ENCODE measurements at places on chromosomes 16 and 17. TPM values are rescaled to one million over a fixed set of nuclear protein-coding genes. Genes with fewer than 3 reads are reported as not detected.
A peak's percentile ranks its signal among the peaks of the same experiment; 100 is the strongest.

Gene HSD11B2
- 4.1 TPM for total RNA-seq

GRCh38 chr17:31132977-31133376 is 38.2 kb downstream of the NF1 start:
- H3K36me3 ChIP-seq: peaks cover 48% of the 10 kb centered on the region
- H3K4me3 ChIP-seq: no peak overlapping the region
- no peaks in the 10 kb centered on the region for H3K27me3 ChIP-seq
- no peak for DNase-seq
- H3K4me1 ChIP-seq: peaks cover 2% of the 10 kb centered on the region
- H3K27ac ChIP-seq: no peak overlapping the region

GRCh38 chr17:74742978-74743545 is 5.4 kb upstream of the NHERF1 start:
- H3K4me1 ChIP-seq: peaks cover 22% of the 10 kb centered on the region
- H3K27me3 ChIP-seq: peaks cover 26% of the 10 kb centered on the region
- H3K27ac ChIP-seq: no peak overlapping the region
- H3K36me3 ChIP-seq: no peaks in the 10 kb centered on the region
- no peak overlapping the region for H3K4me3 ChIP-seq
- DNase-seq: no peak

- no peaks in the 10 kb centered on the region for H3K4me1 ChIP-seq
- no peak for DNase-seq
- no peak overlapping the region for H3K4me3 ChIP-seq
- H3K27me3 ChIP-seq: no peaks in the 10 kb centered on the region
- H3K27ac ChIP-seq: no peak overlapping the region
- no peaks in the 10 kb centered on the region for H3K36me3 ChIP-seq
Measured at GRCh38 chr16:82990155-82990554, 363.4 kb downstream of the CDH13 start.

- H3K27ac ChIP-seq: no peak overlapping the region
- no peak overlapping the region for H3K4me3 ChIP-seq
- peaks cover 16% of the 10 kb centered on the region for H3K36me3 ChIP-seq
- no peak for DNase-seq
- H3K4me1 ChIP-seq: peaks cover 23% of the 10 kb centered on the region
- H3K27me3 ChIP-seq: no peaks in the 10 kb centered on the region
Measured at GRCh38 chr16:70746040-70746707, 54.8 kb downstream of the VAC14 start.

DNA sequence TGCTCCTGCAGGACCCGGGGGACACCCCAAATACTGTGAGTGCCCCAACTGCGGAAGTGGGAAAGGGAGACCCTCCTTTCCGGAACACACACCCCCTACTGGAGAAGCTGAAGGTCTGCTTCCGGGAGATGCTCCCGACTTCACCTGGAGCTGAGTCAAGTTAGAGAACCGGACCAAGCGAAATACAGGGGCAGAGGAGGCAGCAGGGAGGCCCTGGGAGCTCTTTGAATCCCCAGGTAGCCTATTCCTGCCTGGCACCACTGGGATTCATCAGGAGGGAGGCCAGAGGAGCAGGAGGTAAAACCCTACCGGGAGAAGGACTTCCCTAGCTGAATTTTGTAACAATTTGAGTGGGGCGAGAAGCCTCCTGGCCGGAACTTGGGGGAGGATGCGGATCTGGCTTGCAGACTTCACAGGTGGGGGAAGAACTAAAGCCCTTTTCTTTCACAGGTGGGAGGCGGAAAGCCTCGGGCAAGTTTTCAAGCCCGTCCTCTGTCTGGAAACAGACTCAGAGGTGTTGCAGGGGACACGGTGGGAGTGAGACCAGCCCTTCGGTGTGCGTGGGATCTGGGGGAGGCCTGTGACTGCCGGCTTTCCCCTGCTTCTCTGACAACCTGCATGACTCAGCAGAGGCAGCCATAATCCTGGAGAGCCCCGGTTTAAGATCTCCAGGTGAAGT is 22.4 kb upstream of the TEKT1 start:
- peaks cover 34% of the 10 kb centered on the region for H3K27me3 ChIP-seq
- peaks cover 13% of the 10 kb centered on the region for H3K36me3 ChIP-seq
- DNase-seq: peak; percentile 50
- peaks cover 10% of the 10 kb centered on the region for H3K4me1 ChIP-seq

DNA sequence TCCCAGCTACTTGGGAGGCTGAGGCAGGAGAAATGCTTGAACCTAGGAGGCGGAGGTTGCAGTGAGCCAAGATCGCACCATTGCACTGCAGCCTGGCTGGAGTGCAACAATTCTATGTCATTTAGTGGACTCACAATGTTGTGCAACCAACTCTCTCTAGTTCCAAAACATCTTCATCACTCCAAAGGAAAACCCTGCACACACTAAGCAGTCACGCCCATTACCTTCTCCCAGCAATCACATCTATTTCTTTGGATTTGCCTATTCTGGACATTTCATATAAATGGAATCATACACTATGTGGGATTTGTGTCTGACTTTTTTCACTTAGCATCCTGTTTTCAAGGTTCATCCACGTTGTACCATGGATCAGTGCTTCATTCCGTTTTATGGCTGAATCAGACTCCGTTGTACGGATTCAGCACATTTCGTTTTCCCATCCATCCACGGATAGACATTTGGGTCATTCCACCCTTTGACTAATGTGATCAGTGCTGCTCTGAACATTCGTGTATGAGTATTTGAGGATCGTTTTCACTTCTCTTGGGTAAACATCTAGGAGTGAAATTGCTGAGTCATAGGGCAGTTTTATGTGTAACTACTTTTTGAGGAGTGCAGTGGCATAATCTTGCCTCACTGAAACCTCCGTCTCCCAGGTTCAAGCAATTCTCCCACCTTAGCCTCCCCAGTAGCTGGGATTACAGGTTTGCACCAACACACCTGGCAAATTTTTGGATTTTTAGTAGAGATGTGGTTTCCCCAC is 45.4 kb upstream of the EMP2 start:
- no peak overlapping the region for H3K4me3 ChIP-seq
- no peaks in the 10 kb centered on the region for H3K27me3 ChIP-seq
- no peak overlapping the region for H3K27ac ChIP-seq
- peaks cover 2% of the 10 kb centered on the region for H3K36me3 ChIP-seq
- no peak for DNase-seq

Gene TP53TG3F
- total RNA-seq: not detected

DNA sequence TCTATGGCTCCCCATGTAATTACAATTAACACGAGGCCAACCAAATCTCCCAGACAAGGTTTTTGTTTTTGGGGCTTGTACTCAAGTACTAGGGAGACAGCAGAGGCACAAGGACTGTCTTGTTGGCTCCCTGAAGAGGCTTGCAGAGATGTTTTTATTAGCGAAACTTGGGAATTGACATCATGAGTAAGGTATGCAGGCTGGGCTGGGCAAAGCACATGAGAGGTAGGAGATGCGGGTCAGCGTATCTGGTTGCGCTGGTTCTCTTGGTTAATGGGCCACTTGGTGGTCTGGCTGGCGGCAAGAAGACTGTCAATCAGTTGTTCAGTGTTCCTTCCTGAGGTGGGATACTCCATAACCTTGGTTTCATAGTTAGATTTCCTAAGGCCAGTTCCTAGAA is 28.9 kb downstream of the LCMT1 start:
- H3K4me1 ChIP-seq: peaks cover 5% of the 10 kb centered on the region
- peaks cover 26% of the 10 kb centered on the region for H3K36me3 ChIP-seq
- no peak for DNase-seq
- no peaks in the 10 kb centered on the region for H3K27me3 ChIP-seq

DNA sequence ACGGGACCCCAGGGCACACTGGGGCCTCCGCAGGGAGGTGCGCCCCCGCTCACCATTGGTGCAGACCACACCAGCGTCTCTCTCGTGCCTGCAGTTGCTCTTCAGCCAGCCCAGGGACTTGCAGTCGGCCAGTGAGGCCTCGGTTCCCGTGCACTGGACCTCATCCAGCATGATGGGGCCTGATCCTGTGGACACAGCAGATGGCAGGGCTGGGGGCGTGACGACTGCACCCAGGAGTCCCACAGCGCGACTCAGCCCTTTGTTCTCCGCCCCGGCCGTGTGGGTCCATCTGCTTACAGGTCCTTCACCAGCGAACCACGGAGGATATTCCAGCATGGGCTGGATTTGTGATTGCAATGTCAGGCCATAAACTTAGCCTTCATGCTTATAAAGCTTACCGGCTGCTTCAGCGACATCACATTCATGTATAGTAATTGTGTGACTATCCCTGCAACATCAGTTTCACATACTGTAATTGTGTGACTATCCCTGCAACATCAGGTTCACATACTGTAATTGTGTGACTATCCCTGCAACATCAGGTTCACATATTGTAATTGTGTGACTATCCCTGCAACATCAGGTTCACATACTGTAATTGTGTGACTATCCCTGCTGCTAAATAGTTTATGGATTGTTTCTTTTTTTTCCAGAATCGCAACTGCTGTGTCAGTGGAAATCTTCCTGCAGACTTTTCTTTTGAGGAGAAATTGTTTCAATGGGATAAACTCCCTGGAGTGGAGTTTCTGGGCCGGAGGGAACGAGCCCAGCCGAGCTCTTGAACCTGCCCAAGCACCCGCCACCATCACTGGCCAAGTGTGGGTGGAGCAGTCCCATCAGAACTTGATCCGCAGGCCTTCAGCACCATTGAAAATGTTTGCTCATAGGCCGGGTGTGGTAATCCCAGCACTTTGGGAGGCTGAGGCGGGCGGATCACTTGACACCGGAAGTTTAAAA is 4.8 kb downstream of the LGALS3BP start:
- peak overlapping the region; percentile 5 for H3K4me3 ChIP-seq
- no peak for DNase-seq
- H3K27me3 ChIP-seq: no peaks in the 10 kb centered on the region
- peaks cover 6% of the 10 kb centered on the region for H3K36me3 ChIP-seq
- peaks cover 51% of the 10 kb centered on the region for H3K4me1 ChIP-seq
- H3K27ac ChIP-seq: peak overlapping the region; percentile 91

- H3K36me3 ChIP-seq: no peaks in the 10 kb centered on the region
- H3K27ac ChIP-seq: no peak overlapping the region
- peaks cover 10% of the 10 kb centered on the region for H3K27me3 ChIP-seq
- DNase-seq: no peak
Measured at GRCh38 chr17:43327834-43328420, 70.9 kb upstream of the ARL4D start.

DNA sequence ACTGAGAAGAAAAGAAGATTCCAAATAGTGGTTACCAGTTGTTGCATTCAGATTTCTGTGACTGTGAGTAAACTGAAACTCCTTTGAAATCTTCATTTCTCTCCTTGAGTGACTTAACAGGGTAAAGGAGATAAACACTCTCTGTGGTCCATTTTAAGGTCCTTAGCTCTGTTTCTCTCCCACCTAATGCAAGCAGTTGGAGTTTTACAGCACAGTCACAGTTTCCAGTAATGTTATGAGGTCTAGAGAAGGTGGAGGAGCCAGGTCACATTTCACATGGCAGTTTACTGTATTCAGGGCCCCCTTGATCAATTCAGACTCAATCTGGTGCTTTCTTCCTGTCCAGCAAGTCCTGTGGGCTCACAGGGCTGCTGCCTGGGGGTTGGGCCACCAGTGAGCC is 32.2 kb upstream of the SLC12A3 start:
- H3K27ac ChIP-seq: no peak overlapping the region
- H3K4me1 ChIP-seq: peaks cover 16% of the 10 kb centered on the region
- no peak for DNase-seq
- H3K27me3 ChIP-seq: no peaks in the 10 kb centered on the region

GRCh38 chr17:2170023-2170422 is 115.1 kb downstream of the HIC1 start:
- peaks cover 56% of the 10 kb centered on the region for H3K4me1 ChIP-seq
- DNase-seq: no peak
- H3K36me3 ChIP-seq: peaks cover 15% of the 10 kb centered on the region
- no peaks in the 10 kb centered on the region for H3K27me3 ChIP-seq
- no peak overlapping the region for H3K4me3 ChIP-seq

DNA sequence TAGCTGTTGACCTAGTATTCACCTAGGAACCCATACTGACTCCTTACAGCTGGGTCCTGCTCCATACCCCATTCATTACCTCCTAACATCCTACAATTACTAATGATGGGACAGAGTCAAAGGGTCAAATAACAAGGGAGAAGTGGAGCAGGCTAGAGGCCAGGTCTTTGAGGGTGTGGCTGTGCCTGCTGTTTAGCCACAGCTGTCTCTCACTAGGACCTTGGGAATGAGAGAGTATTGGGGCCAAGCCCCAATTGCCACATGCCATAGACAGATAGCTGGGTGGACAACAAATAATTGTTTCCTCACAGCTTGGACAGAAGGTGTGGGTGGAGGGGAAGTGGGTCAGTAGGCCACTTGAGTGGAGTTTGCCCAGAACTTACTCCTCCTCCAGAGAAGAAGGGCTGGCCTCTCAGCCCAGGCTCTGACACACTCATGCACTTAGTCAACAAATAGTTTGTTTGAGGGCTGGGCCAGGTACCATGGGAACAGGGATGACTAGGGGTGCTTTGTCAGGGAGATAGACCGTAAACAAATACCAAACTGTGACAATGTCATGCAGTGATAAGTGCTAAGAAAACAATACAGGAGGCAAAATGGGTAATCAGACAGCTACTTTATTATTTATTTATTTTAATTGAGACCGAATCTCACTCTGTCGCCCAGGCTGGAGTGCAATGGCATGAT is 10.2 kb upstream of the CENPT start:
- peak overlapping the region; percentile 58 for H3K27ac ChIP-seq
- peaks cover 8% of the 10 kb centered on the region for H3K36me3 ChIP-seq
- no peaks in the 10 kb centered on the region for H3K27me3 ChIP-seq
- no peak overlapping the region for H3K4me3 ChIP-seq
- DNase-seq: no peak
- peaks cover 10% of the 10 kb centered on the region for H3K4me1 ChIP-seq

Gene NTN3
- 17.5 TPM for total RNA-seq

DNA sequence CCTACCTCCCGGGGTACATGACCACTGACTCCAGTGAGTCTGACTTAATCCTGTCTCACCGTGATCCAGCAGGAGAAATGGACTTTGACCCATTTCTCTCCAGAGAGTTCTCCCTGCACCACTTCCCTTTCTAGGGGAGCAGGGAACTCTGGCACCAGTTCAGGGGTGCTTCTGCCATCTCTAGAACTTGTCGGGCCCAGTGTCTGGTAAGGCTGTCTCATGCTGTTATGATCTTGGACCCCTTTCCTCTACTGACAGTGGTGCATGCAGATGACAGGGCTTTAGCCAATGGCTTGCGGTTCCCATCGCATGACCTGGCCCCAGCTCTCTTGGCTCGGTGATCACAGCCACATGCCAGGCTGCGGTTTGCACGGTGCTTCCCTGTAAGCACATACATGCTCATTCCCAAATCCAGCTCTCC is 62.0 kb downstream of the SLC39A11 start:
- H3K27me3 ChIP-seq: no peaks in the 10 kb centered on the region
- no peak for DNase-seq
- no peak overlapping the region for H3K27ac ChIP-seq
- H3K4me1 ChIP-seq: no peaks in the 10 kb centered on the region
- H3K4me3 ChIP-seq: no peak overlapping the region

Gene ANKFY1
- total RNA-seq: 64.3 TPM

DNA sequence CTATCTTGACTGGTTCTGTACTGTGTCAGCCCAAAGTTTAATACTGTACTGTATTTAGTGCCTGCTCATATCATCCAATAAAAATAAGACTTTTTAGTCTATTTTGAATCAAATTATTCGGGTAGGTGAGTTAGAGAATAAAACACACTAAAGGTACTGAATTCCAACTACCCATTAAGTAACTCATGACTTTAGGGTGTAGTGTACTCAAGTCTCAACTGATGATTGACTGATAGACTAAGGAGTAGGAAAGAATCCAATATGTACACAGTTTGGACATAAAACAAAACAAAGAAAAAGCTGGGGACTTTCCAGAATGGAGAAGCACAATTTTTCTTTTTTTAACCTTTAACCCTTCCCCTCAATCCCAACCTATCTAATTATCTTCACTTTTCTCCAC is 4.1 kb downstream of the EZH1 start:
- peaks cover 12% of the 10 kb centered on the region for H3K4me1 ChIP-seq
- DNase-seq: no peak
- no peaks in the 10 kb centered on the region for H3K36me3 ChIP-seq
- H3K27me3 ChIP-seq: peaks cover 2% of the 10 kb centered on the region
- H3K4me3 ChIP-seq: no peak overlapping the region
- H3K27ac ChIP-seq: no peak overlapping the region
